ENCODE measurements at places on chromosomes 3 and 15.

- no peak for DNase-seq
Observed at GRCh38 chr3:138717348-138717747, 108.8 kb downstream of the FAIM start.

DNA sequence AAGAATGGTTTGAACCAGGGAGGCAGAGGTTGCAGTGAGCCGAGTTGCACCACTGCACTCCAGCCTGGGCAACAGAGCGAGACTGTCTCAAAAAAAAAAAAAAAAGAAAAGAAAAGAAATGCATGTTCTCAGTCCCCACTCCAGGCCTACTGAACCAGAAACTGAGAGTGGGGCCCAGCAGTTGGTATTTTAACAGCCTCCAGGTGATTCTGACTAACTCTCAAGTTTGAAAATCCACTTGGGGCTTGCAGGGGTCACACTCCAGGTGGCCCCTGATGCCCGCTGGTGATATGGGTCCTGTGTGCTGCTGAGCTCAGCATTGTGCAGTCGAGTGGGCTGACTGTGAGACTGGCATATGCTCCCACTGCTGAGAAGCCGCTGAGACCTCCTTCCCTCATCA lies 133.7 kb upstream of the C2CD4B start:
- DNase-seq = no peak

DNA sequence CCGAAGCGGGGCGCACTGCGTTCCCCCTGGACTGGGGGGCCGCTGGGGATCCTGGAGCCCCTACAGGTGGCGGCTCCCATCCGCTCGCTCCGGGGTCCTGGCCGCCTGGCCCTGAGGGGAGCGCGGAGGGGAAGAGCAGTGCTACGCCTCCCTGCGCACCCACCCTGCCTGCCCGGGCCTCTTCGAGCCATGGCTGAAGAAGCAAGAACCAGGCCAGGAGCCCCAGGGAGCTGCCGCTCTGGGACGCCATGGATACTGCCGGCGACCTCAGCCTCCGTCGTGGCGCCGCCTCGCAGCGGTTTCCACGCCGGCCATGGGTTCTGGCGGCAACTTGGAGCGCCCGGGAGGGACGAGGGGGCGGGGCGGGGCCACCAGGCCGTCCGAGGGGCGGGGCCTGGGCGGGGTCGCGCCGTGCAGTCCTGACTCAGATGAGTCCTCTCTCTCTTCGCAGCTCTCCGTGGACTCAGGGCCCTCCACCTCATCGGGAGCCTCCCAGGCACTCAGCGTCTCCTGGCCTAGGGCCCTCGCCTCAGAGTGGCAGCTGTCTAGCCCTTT lies 50.9 kb downstream of the MYL3 start:
- peak; percentile 34 for DNase-seq

GRCh38 chr15:85692873-85693272 lies 101.9 kb downstream of the KLHL25 start:
- DNase-seq = no peak

DNA sequence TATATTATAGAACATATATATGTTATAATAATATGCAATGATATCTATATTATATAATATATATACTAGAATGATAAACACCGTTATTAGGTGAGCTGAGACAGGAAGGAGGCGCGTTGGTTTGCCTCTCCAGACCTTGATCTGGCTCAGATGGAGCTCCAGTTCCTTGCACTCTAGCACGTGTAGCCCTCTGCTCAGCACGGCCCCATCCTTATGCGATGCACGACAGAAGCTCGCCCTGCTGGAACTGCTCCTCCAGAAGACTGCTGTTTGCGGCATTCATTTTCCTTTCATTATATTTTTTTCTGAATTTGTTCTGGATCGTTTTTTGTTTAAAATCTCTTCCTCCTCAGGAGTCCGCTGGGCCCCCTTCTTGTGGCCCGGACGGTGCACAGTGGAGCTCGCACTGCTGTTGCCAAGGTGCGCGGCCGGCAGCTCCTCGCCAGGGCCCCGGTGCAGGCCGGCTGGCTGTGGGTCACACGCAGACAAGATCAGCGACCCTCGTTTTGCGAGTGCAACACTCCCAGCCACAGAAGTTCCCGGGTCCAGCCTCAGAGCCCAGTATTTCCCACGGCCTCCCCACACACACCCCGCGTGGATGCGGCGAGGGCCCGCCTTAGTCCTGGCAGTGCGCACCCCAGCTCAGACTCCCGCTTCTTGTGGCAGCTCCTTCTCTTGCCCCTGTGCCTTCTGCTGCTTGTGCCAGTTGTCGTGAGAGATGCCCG lies 112.2 kb downstream of the CHL1 start:
- DNase-seq = no peak

DNA sequence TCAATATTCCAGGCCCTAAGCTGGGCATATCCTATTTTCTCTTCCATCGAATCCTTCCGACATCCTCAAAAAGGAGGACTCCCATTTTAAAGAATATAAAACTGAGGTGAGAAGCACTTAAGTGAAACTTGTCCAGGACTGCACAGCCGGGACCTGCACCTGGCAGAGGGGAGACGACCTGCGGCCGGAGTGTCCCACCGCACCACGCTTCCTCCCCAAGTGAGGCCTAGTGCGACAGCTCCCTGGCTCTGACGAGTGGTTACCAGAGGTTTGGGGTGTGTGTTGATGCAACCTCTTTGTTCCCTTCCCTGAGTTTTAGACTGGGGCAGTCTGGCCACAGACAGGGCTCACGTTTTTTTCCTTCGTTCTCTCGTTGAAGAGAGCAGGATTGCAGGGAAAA lies 24.9 kb upstream of the ATP2B2 start:
- DNase-seq = no peak

- DNase-seq = no peak
Observed at GRCh38 chr3:31448882-31449243, 83.9 kb upstream of the STT3B start.

DNA sequence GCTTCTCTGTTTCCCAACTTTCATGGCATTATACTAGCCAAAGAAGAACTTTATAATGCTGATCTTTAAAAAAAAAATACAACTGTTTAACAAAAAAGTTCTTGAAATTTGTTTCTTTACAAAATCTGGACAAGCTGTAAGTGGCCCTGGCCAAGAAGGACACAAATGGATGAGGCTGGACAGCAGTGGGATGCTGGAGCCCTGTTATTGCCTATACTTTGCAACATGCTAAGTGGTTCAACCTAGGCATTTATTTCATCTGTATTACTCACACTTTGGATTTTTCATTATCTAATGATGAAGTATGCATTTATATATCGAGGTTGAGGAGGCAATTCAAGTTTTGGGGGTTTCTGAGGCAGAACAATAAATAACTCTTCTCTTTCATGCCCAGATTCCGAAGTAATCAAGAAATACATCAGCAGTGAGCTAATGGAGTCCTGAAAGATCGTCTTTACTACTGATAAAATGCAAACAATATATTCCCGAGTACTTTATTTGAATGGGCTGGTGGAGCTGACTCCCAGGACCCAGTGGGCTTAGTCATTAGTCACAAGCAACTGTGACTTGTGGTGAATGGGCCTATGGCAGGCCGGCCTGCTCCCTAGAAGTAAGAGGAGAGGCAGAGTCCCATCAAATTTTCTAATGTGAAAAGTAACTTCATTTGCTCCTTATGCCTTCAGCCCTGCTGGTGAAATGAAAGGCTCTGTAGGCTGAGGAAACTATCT lies 177.3 kb upstream of the DPH6 start:
- DNase-seq = no peak

DNA sequence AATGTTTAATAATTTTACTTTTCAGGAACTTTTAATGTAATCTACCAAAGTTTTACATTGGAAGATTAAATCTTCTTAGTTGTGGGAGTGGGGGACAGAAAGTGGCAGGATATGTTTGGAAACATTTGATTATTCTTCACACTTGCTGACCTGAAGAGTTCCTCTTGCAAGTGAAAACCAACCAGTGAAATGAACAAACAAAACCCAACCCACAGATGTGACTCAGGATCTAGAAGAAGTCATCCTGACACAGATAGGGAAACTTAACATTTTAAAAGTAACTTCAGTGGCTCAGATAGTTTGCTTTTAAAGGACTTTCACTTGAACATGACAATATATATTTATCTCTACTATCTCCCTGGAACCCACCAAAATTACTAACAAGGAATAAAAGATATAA lies 55.4 kb downstream of the ASTE1 start:
- DNase-seq = peak; percentile 49

GRCh38 chr3:58560771-58561311 lies 16.4 kb downstream of the FAM107A start:
- peak; percentile 98 for DNase-seq

DNA sequence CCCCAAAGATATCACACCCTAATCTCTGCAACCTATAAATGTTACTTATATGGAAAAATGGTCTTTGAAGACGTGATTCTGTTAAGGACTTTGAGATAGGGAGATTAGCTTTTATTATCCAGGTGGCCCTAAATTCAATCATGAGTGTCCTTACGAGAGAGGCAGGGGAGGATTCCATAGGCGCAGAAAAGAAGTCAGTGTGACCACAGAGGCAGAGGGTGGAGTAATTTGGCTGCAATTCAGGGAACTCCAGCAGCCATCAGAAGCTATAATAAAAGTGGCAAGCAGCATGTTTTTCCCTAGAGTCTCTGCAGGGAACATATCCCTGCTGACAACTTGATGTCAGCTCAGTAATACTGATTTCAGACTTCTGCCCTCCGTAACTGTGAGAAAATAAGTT lies 315.2 kb upstream of the ROBO2 start:
- peak; percentile 11 for DNase-seq

- DNase-seq = no peak
Observed at GRCh38 chr15:66078196-66078928, 175.2 kb downstream of the MEGF11 start.

DNA sequence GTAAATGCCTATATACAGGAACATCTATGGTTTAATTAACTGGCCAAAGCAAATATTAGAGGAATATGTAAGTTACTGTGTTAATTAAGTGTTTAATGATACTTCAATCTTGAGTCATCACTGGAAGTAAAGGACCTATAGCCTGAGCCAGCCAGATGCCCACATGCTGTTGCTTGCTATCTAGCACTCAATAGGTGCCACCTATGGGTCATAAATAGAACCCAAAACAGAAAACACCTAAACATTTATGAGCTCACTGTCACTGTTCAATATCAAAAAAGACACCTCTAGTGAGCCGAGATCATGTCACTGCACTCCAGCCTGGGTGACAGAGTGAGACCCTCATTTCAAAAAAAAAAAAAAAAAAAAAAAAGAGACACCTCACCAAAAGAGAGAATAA lies 48.4 kb upstream of the IP6K2 start:
- peak; percentile 33 for DNase-seq

GRCh38 chr15:61671736-61672135 lies 388.5 kb downstream of the VPS13C start:
- no peak for DNase-seq

- DNase-seq = no peak
Observed at GRCh38 chr15:71225851-71226250, 110.6 kb downstream of the THSD4 start.
